ENCODE measurements at places on chromosomes 1 and 21. TPM values are rescaled to one million over a fixed set of nuclear protein-coding genes. Genes with fewer than 3 reads are reported as not detected.
A peak's percentile ranks its signal among the peaks of the same experiment; 100 is the strongest.

Gene CYP4A11
- total RNA-seq, result not detected

Gene IFFO2
- total RNA-seq, result 2.3 TPM

Gene MYBPH
- not detected for total RNA-seq

Gene DENND2D
- 5.7 TPM for total RNA-seq

- no peak for DNase-seq
Measured at GRCh38 chr1:209542585-209542984, 40.9 kb upstream of the CAMK1G start.

GRCh38 chr1:72324451-72324850 lies 42.1 kb upstream of the NEGR1 start:
- DNase-seq, result no peak

DNA sequence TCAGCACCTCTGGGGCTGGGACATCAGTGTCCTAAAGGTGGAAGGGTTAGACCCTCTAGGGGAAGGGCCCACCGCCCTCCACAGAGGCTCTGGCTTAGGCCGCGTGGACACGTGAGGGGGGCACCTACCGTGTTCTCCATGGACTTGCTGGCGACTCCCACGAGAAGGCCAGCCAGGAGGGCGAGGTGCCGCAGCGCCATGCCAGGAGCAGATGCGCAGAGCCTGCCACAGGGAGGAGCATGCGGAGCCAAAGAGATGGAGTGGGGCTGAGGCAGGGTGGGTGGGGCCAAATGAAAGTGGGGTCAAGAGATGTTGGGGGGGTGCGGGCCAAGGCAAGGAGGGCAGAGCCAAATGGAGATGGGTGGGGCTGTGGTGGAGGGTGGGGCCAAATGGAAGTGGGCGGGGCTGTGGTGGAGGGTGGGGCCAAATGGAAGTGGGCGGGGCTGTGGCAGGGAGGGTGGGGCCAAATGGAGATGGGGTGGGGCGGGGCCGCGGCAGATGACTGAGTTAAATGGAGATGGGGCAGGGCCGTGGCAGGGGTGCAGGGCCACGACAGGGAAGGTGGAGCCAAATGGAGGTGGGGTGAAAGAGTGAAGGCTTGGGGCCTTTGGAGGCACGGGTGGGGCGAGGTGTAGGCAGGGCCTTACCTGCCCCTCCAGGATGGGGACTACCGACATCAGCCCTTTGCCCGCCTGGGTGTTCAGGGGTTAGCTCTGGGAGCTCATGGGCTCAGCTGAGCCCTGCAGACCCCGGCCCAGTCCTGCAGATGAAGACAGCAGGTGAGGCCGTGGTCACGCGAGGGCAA lies 17.4 kb upstream of the RNF223 start:
- DNase-seq, result no peak

- peak; percentile 7 for DNase-seq
Measured at GRCh38 chr1:230176326-230176725, 109.3 kb downstream of the GALNT2 start.

DNA sequence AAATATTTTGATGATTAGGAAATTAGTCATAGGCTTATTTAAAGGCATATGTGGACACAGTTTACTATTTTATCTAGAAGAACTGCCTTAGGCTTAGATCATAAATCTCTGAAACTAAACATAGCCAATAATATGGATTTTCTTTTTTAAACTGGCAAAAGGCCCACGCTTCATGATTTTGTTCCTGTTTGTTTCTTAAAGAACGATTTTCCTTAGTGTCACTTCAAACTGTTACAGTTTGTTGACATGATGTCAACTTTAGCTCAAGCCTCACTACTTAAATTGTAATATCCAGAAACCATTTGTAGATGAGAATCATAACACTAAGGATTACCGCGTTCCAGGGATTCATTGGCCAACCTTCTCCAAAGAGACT lies 322.6 kb downstream of the HHIPL2 start:
- no peak for DNase-seq

DNA sequence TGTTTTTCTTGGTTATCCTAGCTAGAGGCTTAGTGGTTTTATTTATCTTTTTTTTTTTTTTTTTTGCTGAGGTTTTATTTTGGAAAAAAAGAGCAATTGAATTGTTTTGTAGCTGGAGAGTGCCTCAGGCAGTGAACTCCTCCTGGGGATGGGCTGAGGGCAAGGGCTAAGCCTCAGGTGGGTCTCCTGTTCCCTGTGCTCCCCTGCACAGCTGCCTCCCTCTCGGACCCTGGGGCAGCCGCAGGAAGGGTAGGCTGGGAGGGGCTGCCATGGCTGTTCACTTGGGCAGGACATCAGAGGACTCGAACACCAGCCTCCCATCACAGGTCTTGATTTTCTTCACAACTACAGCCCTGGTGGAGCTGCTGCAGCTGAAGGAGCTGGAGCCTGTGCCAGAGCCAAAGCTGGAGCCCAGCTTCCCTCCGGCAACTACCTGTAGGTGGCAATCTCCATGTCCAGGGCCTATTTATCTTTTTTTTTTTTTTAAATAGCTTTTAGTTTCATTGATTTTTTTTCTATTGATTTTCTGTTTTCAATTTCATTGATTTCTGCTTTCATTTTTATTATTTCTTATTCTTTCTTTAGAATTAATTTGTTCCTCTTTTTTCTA lies 28.9 kb downstream of the LEPR start:
- DNase-seq, result no peak

- DNase-seq, result no peak
Measured at GRCh38 chr1:39849203-39849602, 34.1 kb downstream of the TRIT1 start.

DNA sequence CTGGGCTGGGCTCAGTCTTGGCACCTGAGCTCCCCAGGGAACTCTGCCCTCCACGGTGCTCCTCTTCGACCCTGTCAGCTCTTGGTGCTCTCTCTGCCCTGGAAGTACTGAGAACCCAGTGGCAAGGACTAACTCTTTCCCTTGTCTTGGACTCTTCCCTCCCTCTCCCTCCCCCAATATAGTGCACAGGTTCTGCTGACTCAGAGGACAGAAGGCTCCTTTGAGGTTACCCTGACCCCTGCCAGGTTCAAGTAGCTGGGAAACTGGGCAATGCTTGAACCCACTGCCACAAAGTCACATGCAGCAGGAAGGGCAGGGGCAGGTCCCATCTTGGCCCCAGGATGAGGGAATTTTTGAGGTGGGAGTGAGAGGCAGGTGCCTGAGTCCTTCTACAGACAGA lies 20.3 kb downstream of the KCNQ4 start:
- DNase-seq, result no peak

- no peak for DNase-seq
Measured at GRCh38 chr1:173223031-173223380, 15.9 kb upstream of the TNFSF4 start.

GRCh38 chr21:41668686-41669532 lies 97.9 kb downstream of the RIPK4 start:
- DNase-seq, result no peak

DNA sequence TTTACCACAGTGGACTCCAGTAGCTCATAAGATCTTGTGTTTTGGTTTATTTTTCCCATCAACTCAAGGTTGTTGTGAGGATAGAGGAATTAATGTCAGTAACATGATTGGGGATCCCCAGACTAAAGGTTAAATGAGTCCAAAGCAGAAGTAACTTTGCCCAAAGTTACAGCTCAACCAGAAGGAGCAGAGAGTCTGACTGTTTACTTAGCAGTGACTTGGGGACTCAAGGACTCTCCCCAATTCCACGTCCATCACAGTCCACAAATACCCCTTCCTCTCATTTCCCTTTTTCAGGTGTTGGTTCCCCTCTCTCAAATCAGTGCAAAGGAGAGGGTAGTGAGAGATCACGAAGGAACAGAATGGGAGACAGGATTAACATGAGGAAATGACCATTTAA lies 4.0 kb upstream of the ETV3 start:
- DNase-seq, result no peak

DNA sequence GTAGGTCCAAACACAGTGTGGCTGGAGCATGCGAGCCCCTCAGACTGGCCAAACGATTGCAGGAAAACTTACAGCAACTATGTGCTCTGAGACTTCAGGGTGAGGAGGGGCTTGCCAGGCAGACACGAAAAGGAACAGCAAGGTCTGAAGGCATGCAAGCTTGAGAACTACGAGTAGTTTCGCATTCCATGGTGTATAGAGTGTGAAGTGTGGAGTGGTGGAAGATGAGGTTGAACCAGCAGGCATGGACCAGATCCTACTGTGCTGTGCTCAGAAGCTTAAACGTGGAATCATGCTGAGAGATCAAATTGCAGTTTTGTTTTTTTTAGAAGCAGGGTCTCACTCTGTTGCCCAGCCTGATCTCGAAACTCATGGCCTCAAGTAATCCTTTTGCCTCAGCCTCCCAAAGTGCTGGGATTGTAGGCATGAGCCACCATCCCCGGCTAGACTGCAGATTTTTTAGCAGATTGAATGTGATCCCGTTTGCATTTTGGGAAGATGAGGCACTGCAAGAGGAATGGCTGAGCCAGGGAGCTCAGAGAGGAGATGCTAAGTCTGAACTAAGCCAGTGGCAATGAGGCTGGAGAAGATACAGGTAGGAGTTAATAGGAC lies 5.1 kb upstream of the TFAP2E start:
- DNase-seq, result no peak

- no peak for DNase-seq
Measured at GRCh38 chr1:197198333-197198732, 51.9 kb upstream of the ASPM start.

- DNase-seq, result no peak
Measured at GRCh38 chr1:93904228-93904627, 5.0 kb downstream of the GCLM start.

DNA sequence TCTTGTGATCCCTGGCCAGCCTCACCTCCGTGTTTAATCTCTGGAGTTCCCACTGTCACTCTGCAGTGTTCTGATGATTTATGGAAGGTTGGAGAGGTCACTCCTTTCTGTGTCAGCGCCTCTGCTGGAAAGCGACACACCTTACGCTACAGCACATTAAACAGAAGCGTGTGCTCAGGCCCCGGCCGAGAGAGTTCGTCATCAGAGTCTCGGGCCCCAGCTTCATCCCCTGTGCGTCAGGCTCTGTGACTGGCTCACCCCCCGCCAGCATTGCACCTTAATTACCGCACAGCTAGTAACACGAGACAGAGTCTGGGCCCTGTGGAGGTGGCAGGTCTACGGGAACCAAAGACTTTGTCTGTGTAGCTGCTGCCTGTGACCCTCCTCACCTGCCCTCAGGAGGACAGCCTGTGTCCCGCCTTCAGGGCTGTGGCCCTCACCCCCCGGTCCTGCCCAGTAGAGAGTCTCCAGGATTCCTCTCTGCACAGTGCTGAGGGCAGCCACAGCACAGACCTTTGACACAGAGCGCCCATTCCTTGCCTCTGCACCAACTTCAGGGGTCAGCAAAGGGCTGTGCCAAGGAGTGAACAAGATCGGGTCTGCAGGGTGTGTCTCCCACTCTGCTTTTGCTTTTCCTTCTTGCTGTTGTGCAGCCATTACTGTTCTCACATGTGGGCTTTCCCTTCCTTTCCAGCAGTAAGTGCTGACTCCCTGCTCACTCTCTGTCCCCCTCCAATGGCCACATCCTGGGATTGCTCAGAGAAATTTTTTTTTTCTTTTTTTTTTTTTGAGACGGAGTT lies 157.6 kb downstream of the PGBD5 start:
- no peak for DNase-seq

- no peak for DNase-seq
Measured at GRCh38 chr1:244405856-244406255, 45.9 kb downstream of the ADSS2 start.

DNA sequence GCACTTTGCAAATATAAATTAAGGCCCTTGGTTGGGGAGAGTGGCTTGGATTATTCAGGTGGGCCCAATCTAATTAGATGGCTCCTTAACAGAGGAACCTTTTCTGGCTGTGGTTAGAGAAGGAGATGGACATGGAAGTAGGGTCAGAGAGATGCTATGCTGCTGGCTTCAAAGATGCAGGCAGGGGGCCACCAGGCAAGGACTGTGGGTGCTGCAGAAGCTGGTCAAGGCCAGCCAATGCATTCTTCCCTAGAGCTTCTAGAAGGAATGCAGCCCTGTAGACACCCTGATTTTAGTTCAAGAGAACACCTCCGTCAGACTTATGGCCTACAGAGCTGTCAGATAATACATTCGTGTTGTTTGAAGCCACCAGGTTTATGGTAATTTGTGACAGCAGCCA lies 3.7 kb upstream of the TMEM9 start:
- no peak for DNase-seq

GRCh38 chr1:12769031-12769430 lies 4.5 kb upstream of the PRAMEF12 start:
- no peak for DNase-seq

DNA sequence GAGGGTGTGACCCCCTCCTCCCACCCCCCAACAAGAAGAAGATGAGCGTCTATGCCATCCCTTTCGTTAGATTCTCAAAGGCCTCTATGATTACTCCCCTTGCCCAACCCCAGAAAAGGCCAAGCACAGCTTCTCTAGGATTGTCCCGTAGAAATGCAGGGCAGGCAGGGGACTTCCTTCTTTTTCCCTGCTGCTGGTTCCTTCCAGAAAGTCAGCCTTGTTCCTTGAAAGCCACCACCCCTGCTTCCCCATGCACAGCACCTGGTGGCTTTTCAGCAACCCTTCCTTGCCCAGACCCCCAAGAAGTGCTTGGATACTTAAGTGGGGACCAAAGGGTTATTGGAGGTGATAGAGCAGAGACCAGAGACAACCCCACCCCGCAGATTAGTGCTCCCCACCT lies 75.1 kb downstream of the ARHGEF10L start:
- DNase-seq, result no peak

GRCh38 chr1:56450004-56450666 lies 129.2 kb downstream of the PLPP3 start:
- DNase-seq, result no peak

DNA sequence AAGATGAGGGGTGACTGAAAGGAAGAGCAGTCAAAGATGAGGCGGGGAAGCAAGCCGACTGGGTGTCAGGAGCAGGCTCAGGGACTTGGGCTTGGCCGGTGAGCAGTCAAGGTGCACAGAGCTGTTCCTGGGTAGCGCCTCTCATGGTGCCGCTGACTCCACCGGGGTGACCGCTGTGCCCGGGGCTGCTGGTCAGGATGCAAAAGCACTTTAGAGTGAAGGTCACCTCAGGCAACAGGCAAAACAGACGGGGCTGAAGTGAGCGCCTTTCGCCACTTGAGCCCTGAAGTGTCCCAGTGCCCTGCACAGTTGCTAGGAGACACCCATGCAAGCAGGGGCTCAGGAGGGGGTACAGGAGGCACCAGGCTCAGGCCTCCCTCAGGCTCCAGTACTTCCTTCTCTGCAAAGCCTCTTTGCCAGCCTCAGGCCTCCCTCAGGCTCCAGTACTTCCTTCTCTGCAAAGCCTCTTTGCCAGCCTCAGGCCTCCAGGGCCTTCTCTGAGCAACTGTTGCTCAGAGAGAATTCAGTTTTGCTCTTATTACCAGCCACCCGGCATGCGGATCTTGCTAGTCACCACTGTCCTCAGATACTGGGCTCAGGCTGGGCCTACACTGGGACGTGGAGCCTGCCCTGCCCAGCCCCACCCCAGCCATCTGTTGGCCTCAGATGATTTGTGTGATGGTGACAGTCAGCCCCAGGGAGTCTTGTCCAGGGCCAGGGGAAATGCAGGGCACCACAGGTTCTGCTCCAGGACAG lies 99.7 kb upstream of the IRF2BP2 start:
- no peak for DNase-seq

GRCh38 chr1:183989078-183989577 lies 48.4 kb downstream of the COLGALT2 start:
- peak; percentile 71 for DNase-seq

GRCh38 chr21:43850728-43851295 lies 14.2 kb upstream of the AGPAT3 start:
- DNase-seq, result no peak

GRCh38 chr21:45528028-45528705 lies 14.1 kb downstream of the SLC19A1 start:
- DNase-seq, result no peak

GRCh38 chr1:38085666-38086330 lies 39.2 kb upstream of the POU3F1 start:
- no peak for DNase-seq

- no peak for DNase-seq
Measured at GRCh38 chr1:25566730-25567341, 23.4 kb downstream of the LDLRAP1 start.

- DNase-seq, result no peak
Measured at GRCh38 chr1:226558036-226558650, 9.6 kb downstream of the STUM start.
